Suppressor macrophage treated with lipopolysaccharide for 4 hours (primary cell): ENCODE measurements at places on chromosomes 13 and 19.
A peak's percentile ranks its signal among the peaks of the same experiment; 100 is the strongest.

GRCh38 chr13:98253526-98253925 lies 76.5 kb upstream of the RNF113B start:
- no peak for DNase-seq

GRCh38 chr13:100540621-100541020 lies 48.0 kb downstream of the GGACT start:
- DNase-seq, result no peak

DNA sequence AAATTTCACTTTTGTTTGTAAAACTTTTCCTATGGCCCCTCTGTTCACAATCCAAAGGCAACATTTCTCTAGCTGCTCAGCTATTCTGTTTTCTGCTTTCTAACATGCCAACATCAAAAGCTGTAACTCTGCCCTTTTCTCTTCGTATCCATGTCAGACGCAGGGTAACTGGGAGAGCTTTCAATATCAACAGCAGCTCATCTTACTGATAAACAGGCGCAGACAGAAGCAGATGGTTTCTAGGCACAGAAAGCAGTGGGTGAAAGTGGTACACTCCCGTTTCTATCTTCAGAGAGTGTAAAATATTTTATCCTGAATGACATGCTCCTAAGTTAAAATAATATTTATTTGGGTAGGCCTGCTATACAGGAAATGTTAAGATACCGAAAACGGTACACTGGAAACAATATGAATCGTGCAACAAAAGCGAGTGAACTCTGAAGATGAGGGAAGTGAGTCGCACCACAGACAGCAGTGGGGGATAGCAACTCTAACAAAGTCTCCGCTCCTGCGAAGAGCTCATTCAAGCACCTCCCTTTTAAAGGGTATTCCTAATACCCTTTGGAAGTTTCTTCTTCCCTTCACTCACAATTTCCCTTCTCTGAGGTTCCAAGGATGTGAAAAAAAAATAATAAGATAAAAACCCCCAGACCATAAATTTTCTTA lies 798.3 kb downstream of the GPC5 start:
- no peak for DNase-seq

- DNase-seq, result no peak
Measured at GRCh38 chr19:29129148-29129547, 83.8 kb downstream of the UQCRFS1 start.

- no peak for DNase-seq
Measured at GRCh38 chr13:21171420-21171819, 4.9 kb downstream of the SKA3 start.

DNA sequence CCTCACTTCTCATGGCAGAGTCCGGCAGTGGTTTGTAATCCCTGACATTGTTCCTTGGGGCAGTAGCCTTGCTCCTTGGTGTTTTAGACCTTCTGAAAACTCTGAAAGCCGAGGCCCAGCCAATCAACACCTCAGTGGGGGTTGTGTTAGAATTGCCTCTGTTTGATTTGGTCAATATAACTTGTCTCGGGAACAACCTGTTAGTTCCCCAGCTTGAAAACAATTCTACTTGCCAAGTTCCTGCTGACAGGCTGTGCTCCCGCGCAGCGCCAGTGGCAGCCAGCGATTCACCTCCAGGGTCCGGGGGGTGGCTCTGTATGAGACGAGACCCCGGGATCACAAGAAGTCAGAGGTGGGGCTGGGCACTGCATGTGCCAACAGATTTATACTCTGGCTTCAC lies 81.4 kb upstream of the MEDAG start:
- DNase-seq, result no peak

DNA sequence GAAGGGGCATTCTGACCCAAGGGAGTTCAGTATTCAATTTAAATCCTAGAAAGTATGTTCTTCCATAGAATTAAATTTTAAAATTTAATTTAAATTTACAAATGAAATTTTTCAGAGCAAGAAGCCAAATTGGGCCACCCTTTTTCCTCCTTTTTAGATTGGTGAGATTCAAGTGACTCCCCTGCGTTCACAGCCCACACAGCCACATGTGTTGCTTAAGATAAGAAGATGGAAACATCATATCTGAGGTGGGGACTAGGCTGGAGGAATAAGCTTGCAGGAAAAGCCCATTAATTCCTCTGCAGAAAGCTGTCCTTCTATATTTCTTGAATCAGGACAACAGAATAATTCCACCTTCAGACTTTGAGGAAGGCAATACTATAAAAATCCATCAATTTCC lies 392.7 kb upstream of the ZNF507 start:
- DNase-seq, result no peak

DNA sequence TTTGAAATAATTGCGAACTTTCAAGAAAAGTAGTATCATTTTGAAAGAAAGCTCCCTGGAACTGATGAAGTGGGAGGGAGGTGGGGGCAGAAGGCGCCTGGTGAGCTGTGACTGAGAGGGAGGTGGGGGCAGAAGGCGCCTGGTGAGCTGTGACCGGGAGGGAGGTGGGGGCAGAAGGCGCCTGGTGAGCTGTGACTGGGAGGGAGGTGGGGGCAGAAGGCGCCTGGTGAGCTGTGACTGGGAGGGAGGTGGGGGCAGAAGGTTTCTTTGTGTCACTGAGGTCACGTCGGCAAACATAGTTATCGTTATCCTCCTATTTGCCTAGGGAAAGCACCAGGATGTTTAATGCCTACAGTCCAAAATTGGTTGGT lies 24.2 kb downstream of the C2CD4C start:
- no peak for DNase-seq

DNA sequence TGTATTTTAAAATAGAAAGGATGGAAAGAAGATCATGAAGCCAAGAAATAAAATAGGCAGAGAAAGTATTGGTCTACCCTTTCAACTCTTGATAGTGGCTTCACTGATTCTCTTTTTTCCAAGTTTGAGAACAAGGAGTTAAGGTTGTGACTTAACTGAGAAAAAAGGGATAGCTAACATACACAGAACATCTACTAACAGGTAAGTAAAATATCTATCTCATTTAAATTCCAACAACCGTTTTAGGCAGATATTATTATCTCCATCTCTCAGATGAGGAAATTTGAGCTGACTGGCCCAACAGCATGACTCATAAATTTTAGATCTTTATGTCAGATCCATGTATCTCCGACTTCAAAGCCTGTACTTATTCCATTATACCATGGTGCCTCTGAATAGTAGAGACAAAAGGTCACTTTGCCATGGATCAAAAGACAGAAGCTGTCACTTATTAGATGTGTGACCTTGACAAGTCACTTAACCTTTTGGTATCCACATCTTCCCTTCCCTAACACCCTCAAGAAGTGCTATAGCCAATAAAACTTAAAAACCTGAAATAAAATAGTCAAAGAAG lies 152.1 kb downstream of the DACH1 start:
- DNase-seq, result no peak

- no peak for DNase-seq
Measured at GRCh38 chr13:50161052-50161451, 145.8 kb downstream of the KCNRG start.

- DNase-seq, result no peak
Measured at GRCh38 chr13:79749984-79750551, 269.1 kb downstream of the NDFIP2 start.

- DNase-seq, result peak; percentile 25
Measured at GRCh38 chr13:99066219-99066618, 88.4 kb upstream of the DOCK9 start.

DNA sequence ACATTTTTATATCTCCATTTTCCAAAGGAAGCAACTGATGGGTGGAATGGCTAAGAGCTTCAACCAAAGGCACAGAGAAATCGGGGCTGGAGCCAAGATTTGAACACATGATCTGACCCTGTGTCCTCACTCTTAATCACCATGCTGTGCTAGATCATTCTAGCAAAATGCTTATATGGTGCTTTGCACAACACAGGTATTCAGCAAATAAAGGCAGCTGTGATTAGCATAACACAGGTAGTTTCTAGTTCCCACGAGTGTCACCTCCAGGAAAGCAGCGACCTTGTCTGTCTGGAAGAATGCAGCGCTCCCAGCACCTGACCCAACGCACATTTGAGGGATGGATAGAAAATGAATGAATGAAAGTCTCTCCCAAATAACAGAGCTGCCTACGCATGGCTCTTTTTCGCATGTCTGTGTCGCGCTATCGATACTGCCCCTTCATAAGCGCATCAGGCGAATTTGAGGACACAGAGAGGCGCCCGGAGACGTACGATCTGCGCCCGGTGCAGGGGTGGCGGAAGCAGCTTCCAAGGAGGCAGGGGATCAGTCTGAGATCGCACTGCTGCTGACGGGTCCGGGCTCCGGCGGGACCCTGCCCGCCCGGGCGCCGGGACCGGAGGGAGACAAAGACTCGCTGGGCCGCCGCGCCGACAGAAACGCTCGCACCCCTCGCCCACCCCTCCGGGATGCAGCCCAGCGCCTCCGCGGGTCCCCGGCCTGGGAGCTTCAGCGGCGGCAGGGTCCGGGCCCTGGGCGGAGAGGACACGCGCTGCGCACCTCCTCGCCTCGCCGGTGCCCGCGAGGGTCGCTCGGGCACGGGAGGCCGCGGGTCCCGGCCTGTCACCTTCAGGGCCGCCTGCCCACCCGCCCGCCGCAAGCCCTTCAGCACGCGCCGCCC lies 609 bp downstream of the EPS15L1 start:
- DNase-seq, result peak; percentile 38

DNA sequence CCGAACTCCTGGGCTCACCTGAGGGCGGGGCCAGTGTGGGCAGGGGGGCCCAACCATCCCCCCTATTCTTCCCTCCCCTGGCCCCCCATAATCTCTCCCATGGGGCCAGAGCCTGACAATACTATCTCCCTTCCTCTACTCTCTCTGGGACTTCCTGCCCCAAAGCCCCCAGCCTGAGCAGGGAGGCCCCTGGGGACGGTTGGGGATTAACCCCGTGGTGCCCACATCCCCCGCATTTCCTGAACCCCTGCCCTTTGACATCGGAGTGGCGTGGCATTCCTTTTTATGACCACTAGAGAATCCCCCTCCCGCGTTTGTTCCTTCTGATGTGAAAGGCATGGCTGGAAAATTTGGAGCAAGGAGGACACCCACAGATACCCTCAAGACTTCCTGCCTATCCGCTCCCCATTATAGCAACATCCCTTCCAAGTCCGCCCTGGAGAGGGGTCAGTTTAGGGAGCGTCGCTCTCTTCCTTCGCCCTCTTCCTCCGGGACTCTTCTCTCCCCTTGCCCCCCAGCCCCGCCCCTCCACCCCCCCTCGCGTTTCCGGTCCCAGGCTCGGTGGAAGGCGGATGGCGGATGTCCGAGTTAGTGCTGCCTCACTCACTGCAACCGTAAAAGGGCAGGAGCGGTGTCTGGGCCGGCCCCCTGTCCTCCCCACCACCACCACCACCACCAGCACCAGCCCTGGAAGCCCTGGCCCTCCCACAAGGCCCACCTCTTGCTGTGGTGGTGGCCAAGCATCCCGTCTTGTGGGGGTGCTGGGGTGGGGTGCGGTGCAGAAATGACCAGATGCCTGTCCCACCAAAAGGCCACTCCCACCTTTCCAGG lies 1.8 kb downstream of the VASP start:
- DNase-seq, result peak; percentile 73

DNA sequence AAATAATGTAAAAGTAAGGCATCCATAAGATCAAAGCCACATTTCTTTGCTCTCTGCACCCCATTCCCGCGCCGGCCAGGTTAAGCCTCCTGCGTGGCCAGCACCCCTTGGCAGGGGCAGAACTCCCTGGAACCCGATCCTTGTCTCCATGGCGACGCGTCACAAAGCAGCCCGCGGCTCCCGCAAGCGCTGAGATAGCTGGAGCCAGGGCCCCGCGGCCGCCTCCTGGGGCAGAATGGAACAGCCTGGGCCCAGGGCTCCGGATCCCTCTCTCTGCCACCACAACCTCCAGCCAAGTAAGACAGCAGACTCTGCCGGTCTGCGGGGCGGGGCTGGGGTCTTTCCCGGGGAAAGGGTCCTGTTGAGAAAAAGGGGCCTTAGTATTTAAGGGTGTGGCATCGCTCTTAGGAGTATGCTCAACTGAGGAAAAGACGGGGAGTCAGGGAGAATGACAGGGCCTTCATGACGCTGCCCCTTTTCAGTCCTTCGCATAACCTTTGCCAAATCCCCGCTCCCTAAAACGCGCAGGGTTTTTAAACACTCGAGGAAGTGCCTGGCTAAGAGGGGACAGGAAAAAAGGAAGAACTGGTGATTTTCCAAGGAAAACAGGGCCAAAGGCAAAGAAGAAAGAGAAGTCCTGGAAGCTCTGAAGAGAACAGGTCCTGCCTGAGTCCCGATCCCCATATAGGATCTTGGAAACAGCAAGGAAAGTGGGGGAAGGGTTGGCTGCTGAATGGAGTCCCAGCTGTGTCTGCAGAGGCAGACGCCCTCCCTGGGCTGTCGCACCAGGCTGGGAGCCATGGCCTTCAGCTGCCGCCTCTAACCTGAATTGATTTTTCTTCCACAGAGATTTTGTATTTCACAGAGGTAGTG lies at the start of gene TEX26:
TSS of gene TEX26 (plus strand) at position 176 of the 873 bp plus-strand sequence. CDS start at position 236, 60 bp downstream.
- no peak for DNase-seq

- DNase-seq, result no peak
Measured at GRCh38 chr13:85108356-85108755, 690.9 kb downstream of the SLITRK6 start.

- no peak for DNase-seq
Measured at GRCh38 chr19:6250024-6250615, 29.7 kb downstream of the MLLT1 start.

GRCh38 chr19:40493778-40494177 lies 27.0 kb downstream of the SPTBN4 start:
- no peak for DNase-seq

GRCh38 chr13:96751089-96751488 lies 243.2 kb downstream of the OXGR1 start:
- no peak for DNase-seq

- DNase-seq, result no peak
Measured at GRCh38 chr13:35866801-35867200, 264.4 kb downstream of the DCLK1 start.

GRCh38 chr13:36801035-36801434 lies 18.0 kb upstream of the RFXAP start:
- DNase-seq, result no peak

- no peak for DNase-seq
Measured at GRCh38 chr19:58401840-58402421, 6.5 kb downstream of the RNF225 start.

DNA sequence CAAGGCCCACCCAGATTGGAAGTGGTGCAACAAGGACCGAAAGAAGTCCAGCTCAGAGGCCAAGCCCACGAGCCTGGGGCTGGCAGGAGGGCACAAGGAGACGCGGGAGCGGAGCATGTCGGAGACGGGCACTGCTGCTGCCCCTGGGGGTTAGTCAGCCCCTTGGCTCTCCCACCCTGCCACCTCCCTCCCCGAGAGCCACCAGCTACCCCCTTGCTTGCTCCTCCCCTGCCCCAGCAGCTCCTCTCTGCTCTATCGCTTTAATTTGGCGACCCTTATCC lies 14.2 kb upstream of the PRR19 start:
- DNase-seq, result no peak

DNA sequence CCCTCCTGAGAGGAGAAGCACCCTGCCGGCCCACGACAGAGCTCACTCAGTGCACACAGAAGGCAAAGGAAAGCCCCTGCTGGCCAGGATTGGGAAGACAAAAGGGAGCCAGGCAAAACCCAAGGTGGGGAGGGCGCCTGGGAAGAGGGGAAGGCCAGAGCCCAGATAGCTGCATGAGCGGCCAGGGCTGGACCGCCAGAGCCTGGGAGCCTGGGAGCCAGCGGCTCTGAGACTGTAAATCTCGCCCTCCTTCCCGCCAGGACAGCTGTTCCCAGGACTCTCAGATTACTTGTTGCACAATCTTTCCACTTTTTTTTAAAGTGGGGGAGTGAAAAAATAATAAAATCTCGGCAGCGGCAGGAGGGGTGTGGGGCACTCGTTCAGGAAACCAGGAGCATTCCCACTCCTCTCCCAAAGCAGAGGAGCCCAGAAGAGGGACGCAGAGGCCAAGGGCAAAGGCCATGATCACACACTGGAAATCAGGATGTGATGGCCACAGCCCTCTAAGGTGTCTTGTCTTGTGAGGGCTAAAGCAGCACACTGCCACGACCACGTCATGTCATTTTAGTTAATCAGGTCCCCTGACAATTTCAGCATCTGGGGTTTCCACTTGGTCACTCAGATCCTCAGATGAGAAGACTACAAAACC lies 19.6 kb upstream of the EPHX3 start:
- DNase-seq, result no peak
